Stimulated activated CD8-positive, alpha-beta memory T cell treated with anti-CD3 and anti-CD28 coated beads, Interleukin-7, amount 100 ng/mL, for 48 hours (primary cell): ENCODE measurements at places on chromosomes 5 and 9.
A peak's percentile ranks its signal among the peaks of the same experiment; 100 is the strongest.

GRCh38 chr9:18501949-18502348 lies 28.0 kb downstream of the ADAMTSL1 start:
- DNase-seq = no peak

DNA sequence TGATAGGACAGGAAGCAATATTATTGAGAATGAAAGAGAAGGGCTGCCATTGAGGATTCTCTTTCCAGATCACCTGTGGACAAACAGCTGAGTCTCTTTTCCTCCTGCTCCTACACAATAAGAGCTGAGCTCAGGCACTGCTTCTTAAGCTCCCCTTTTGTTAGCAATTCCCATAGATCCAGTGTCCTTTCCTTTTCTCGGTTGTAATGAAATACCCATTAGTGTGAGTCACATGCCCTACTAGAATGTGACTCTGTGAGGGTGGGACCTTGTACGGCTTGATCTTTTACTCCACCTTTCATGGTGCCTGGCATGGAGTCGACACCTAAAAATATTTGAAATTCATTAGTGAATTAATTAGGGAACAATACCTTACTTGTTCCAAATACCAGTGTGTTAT lies 269.2 kb downstream of the NR3C1 start:
- no peak for DNase-seq

DNA sequence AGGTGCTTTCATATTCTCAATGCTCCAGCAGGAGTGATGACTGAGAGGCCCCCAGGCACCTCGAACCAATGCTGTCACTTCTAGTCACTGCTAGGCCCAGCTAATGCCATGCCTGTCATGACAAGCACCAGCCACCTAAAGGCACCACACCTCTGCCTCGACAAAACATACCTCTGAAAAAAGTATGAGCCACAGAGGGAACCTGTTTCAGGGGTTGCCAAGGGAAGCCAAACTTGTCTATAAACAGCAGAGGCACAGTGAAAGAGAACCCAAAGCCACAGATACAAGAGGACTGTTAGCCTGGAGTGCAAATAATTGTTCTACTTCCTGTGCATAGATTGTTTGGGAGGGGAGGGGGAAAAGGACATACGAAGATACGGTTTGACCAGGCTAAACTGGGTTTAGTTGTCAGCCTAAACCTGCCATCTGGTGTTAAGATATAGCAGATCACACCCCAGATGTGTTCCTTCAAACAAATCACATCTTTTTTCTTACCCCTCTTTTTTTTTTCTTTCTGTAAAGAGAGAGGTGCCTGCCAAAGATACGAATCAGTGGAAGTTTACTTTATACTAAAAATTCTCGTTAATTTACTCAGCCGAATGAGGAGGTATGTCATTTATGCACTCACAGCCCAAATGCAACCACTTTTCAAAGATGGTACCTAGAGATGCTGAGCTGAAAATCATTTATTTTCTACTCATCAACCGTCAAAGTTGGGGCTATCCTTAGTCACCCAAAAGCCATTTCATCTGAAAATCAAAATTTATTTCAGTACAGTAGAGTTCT lies 45.7 kb downstream of the BNC2 start:
- no peak for DNase-seq

- no peak for DNase-seq
Measured at GRCh38 chr9:7284517-7284916, 515.1 kb downstream of the DMAC1 start.

DNA sequence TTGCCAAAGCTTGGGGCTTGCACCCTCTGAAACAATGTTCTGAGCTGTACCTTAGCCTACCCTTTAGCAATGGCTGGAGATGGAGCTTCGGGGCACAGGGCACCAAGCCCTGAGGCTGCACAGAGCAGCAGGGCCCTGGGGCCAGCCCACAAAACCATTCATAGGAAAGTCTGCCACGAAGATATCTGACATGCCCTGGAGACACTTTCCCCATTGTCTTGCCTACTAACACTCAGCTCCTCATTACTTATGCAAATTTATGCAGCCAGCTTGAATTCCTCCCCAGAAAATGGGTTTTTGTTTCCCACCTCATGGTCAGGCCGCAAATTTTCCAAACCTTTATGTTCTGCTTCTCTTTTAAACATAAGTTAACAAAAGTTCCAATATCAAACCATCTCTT lies 105.7 kb downstream of the DTWD2 start:
- DNase-seq = no peak

GRCh38 chr9:99326112-99326916 lies 104.2 kb downstream of the SEC61B start:
- DNase-seq = no peak

- no peak for DNase-seq
Measured at GRCh38 chr5:77427998-77428397, 64.1 kb downstream of the WDR41 start.

DNA sequence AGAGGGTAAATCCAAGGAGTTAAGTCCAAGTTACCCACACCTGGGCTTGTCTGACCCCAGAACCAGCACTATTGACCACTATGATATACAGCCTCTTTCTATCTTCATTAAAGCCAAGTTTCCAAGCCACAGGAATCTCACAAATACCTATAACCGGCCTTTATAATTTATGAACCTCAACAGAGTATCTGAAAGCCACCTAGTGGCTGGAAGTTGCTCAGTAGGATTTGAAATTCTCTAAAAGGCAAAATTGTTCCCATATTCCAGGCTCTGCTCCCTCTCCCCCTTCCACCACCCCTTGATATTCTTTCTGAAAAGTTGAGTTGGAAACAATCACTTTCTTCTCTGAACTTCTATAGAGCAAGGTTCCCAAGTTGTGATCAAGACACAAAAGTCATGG lies 106.4 kb upstream of the GPR151 start:
- DNase-seq = no peak

DNA sequence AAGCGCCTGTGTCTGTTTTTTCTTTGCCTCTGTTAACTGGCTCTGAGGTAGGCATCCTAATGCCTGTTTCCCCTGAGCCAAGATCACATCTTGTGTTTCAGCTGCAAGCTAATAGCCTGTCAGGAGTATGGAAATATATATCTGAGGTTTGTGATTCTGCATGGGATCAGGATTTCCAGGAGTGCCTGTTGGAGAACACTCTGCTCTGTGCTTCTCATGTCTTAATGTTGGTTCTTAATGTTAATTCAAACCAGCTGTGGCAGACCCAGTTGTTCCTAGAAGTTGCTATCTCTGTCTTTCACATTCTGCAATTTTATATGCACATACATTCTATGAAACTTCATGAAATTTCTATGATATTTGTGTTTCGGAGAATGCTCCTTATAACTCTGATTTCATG lies 72.1 kb downstream of the PGM5 start:
- no peak for DNase-seq

DNA sequence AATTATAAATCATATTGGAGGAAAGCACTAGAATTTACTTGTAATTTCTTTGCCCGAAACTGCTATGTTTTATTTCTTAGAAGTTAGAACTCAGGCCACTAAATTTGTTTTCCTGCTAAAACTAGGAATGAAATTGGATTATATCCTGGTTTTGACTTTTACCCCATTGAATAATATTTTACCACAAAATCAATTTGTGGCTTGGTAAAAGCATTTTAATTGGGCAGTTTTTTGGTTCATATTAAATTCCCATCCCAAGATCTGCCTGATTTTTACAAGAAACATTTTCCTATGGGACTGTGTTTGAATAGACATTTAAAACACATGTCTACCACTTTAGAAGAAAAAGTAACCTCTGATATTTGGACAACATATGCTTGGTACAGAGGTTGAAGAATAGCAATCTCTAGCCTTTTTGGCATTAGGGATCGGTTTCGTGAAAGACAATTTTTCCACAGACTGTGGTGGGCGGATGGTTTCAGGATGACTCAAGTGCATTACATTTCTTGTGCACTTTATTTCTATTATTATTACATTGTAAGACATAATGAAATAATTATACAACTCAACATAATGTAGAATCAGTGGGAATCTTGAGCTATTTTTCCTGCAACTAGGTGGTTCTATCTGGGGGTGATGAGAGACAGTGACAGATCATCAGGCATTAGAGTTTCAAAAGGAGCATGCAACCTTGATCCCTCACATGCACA lies 565.6 kb downstream of the PRR16 start:
- DNase-seq = no peak

DNA sequence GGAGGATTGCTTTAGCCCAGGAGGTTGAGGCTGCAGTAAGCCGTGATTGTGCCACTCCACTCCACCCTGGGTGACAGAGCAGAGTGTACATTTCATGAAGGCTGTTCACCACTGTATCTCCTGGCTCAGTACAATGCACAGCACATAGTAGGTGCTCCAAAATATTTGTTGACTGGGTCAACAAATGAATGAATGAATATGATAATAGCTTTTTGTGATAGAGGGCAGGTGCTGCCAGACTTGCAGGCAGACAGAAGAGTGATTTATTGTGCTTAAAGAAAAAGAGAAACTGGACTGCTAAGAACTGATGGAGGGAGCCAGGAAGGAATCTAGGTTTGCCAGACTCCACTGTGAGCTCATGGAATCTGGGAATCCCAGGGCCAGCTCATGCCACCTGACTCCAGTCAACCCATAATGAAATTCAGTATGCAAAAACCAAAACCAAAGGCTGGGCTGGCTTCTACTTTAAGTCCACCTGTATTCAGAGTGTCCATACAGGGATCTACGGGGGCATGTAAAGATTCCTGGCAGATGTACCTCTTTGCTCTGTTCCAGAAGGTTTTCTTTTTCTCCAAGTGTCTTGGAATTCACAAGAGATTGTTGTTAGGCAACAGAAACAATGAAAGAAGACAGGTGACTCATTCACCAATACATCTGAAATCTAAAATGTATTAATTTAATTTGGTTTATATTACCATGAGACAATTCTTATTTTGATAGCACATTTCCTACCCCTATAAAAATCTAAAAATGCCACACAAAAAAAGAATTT lies 15.5 kb upstream of the CTNNA1 start:
- no peak for DNase-seq

DNA sequence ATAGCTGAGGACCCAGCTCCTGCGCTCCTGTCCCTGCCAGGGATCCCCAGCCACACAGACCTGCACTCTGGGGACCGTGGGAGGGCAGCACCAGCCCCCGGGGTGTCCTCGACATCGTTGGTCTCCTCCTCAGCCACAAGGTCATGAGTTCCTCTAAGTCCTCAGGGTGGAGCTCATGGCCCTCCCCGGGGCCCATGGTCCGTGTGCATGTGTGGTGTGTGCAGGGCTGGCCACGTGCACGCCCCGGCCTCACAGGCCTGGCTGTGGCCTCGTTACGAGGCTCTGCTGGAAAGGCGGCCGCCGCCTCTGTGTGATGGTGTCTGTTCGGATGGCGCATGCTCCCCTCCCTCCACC lies 16.1 kb upstream of the AJM1 start:
- DNase-seq = no peak

DNA sequence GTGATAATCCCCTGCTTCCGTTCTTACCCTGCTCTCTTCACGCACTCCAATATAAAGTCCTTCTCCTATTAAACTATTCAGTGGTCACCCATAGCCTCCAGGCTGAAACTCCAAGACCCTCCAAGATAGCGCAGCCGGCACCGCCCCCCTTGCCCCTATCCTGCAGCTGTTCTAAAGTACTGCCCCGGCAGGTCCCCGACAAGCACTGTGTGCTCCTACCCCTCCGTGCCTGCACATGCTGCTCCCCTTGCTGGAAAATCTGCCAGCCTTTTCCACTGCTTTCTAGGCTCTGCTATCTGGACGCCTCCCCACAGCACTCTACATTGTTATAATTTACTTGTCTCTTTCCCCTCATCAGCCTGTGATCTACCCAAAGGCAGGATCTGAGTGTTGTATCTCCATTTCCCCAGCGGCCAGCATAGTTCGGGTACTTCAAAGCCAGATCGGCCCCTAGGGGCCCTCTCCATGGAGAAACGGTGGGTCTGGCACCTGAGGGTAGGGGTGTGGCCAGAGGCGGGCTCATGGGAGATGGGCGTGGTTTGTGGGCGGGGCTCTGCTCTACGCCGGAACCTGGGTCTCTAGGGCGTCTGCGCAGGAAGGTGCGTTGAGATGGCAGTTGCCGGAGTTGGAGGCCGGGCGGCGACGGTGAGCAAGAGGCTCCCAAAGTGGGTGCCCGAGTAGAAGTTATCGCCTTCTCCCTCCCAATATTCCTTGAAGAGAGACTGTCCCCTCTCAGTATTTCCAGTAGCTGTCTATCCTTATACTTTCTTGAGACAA lies 83.5 kb upstream of the RUSC2 start:
- DNase-seq = peak; percentile 14

- no peak for DNase-seq
Measured at GRCh38 chr5:174736331-174736721, 11.9 kb downstream of the MSX2 start.

GRCh38 chr5:170154297-170154696 lies 48.6 kb downstream of the FOXI1 start:
- no peak for DNase-seq

DNA sequence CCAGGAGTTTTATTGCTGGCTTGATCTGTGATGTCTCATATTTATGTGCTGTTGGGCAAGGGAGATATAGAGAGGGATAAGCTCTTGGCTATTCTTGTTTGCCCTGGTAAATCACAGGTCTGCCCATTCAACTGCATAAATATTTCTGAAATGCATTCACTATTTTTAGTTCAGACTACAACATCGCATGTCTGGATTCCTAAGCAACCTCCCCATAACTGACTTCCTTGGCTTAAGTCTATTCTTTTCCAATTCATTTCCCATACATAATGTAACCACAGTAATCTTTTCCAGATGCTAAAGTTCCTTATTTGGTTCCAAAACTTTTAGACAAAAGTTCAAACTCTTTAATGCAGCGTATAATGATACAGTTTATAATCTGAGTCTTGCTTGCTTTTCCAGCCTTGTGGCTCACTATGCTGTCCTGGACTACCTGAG lies 321.4 kb upstream of the ACTBL2 start:
- no peak for DNase-seq

- no peak for DNase-seq
Measured at GRCh38 chr5:30458681-30459080, 734.8 kb upstream of the CDH6 start.

- peak; percentile 3 for DNase-seq
Measured at GRCh38 chr9:38127271-38127839, 58.3 kb upstream of the SHB start.

GRCh38 chr5:56279979-56280378 lies 46.8 kb upstream of the ANKRD55 start:
- no peak for DNase-seq

GRCh38 chr5:73327908-73328455 lies 120.6 kb downstream of the FOXD1 start:
- DNase-seq = no peak

- DNase-seq = no peak
Measured at GRCh38 chr5:96379896-96380295, 53.2 kb downstream of the PCSK1 start.

- no peak for DNase-seq
Measured at GRCh38 chr9:121750715-121751623, 99.5 kb downstream of the DAB2IP start.

DNA sequence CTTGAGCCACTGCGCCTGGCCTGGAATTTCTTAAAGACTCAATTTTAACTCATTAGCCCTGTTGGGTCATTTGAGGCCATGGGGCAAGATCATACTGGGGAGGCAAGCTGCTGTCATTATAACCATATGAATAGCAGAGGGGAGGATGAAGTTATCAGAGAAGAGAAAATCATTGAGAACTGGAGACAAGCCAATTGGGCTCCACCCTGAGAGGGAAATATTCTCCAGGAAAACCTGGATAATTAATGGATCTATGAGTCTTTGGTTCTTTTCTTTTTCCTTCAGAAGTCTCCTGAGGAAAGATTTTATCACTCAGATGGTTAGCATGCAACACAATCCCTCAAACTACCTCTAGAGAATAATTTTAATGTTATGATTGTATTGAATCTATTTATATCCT lies 569.6 kb upstream of the TUSC1 start:
- no peak for DNase-seq
